DMS79 treated with DMSO at 0.1 percent for 48 hours (cell line): ENCODE measurements at places on chromosomes 3 and 15.
A peak's percentile ranks its signal among the peaks of the same experiment; 100 is the strongest.

GRCh38 chr3:197913641-197914380 is 36.2 kb upstream of the RPL35A start:
- DNase-seq = no peak

DNA sequence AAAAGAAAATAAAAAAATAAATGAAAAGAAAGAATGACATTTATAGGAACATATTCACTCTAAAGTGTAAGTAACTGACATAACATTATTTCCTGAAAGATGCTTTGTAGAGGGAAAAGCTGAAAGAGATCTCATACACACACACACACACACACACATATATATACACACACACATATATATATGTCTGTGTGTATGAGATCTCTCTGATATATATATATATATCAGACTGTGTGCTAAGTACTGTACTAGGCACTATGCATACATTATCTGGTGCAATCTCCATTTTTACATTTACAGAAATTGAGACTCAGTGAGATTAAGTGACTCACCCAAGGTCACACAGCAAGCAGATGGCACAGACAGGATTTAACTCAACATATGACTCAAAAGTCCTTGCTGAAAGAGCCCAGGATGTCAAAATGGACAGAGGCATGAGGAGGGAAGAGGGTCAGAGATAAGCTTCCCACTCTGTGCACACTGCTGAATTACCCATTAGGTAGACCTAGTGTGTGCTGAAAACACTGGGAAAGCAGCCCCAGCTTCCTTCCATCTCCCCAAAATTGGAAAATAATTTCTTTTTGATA is 15.0 kb downstream of the BHLHE40 start:
- DNase-seq = no peak

- DNase-seq = no peak
These were observed 102.9 kb downstream of the SHQ1 start for GRCh38 chr3:72745146-72745999.

GRCh38 chr3:127542441-127542952 is 48.0 kb downstream of the TPRA1 start:
- DNase-seq = peak; percentile 83

DNA sequence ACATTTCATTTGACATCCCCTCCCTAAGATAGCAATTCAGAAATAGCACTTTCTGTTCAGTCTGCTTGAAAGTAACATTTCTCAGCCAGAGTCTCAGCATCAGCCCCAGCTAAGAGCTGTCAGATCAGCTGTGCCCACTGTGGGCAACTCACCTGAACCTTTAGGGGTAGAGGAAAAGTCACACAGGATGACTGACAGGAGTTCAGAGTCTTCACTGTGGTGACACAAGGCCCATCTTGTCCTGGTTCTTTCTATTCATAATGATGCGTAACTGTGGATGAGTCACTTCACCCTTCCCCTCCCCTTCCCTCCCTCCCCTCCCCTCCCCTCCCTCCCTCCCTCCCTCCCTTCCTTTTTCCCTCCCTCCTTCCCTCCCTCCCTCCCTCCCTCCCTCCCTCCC is 96.1 kb upstream of the RASGRP1 start:
- no peak for DNase-seq

DNA sequence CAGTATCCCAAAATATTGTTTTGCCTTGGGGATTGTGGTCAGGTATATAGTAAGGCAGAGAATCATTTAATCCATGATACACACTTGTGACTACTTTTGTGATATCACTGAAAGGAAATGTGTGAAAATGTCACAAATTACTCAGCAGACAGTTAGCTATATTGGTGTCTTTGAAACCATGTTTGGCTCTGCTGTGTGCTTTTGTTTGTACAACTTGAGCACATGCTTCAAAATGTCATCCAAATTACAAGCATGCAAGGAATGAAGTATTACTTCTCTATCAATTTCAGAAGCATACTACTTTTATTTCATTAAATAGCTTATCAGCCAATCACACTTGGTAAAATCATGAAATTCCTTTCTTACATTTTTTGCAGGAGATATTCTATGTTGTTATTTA is 619.0 kb upstream of the AGTR1 start:
- DNase-seq = no peak

GRCh38 chr3:13037458-13038117 is 35.6 kb downstream of the IQSEC1 start:
- no peak for DNase-seq

- DNase-seq = no peak
These were observed 263.9 kb upstream of the TGFBR2 start for GRCh38 chr3:30342318-30343060.

DNA sequence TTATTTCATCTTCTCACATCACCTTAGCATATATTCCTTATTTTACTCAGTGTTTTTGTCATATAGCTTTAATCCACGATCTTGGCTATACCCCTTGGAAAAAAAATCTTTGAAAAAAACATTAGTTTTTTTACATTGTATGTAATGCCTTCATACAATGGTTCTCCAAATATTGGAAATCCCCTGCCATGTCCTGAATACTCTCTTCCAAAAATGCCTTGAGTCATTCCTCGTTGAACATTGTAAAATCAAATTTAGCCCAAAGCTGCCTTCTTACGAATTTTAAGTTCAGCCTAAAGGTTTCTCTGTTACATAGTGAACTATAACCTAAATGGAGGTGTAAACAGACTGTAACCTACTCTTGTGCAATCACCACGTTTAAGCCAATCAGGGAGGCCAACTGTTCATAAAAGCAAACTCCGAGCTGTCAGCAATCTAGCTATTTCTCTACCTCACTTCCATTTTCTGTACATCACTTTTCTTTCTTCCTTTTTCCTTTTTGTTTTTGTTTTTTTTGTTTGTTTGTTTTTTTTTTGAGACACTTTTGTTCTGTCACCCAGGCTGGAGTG is 140.1 kb downstream of the ANXA2 start:
- DNase-seq = no peak

- DNase-seq = no peak
These were observed 306.5 kb downstream of the ROBO1 start for GRCh38 chr3:79461129-79461792.

- DNase-seq = no peak
These were observed 773 bp upstream of the DISP2 start for GRCh38 chr15:40357246-40357645.

- DNase-seq = no peak
These were observed 79.8 kb upstream of the GRM7 start for GRCh38 chr3:6781092-6781491.

GRCh38 chr3:187358068-187358467 is 10.1 kb upstream of the RTP4 start:
- DNase-seq = no peak

GRCh38 chr3:124483915-124484470 is 246.3 kb upstream of the UMPS start:
- no peak for DNase-seq

- DNase-seq = no peak
These were observed 248.1 kb downstream of the CNTN3 start for GRCh38 chr3:74366331-74366730.

- DNase-seq = no peak
These were observed 24.6 kb downstream of the COMMD2 start for GRCh38 chr3:149727656-149728055.

DNA sequence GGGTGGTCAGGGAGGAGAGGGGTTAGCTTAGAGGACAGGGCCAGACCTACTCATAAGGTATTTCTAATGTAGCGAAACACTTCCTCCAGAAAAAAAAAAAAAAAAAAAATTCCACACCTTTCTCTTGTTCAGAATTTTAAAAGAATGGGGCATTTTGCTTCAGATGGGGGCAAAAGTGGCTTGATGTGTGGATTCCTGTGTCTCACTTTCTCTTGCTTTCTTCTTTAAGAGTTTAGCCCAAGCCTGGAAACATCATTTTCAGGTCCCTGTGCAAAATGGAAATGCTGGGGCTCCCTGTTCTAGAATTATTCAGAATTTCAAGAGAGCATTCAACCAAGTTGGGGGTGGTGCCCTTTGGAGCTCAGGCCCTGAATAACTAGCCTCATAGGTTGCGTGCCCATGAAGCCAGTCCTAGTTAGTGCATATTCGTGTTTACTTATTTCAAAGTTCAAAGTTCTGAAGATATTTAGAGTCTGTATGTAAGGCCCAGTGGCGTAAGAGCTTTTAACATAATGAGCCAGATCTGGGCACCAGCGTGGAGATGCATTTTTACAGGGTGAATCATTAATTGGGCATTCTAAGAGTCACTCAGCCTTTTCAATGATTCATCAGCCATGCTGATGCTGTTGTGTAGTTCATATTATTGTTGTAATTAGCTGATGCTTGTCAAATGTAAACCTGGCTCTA is 104.5 kb downstream of the RPLP1 start:
- peak; percentile 77 for DNase-seq

- no peak for DNase-seq
These were observed 19.9 kb downstream of the NDUFB4 start for GRCh38 chr3:120615847-120616609.

GRCh38 chr15:83364501-83364900 is 80.0 kb upstream of the BNC1 start:
- no peak for DNase-seq

GRCh38 chr3:30668051-30668609 is 61.7 kb downstream of the TGFBR2 start:
- no peak for DNase-seq

DNA sequence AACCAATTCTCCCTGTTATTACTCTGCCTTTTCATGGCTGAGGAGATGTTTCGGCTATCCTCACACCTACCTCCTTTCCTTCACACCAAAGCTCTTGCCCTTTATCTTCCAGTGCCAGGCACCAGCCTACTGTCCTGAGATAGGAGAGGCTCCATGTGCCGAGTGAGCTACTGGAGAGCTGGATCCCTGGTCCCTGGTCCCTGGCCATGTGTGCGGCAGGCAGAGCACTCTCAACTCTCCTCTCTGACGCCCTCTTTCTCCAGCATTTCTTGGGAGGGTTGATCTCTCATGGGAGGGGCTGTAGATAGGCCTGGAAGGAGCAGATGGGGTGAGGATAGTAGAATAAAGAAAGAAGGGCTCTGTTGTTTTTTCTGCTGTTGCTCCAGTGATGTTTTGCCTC is 277.1 kb upstream of the UMPS start:
- no peak for DNase-seq

- DNase-seq = no peak
These were observed 50.9 kb upstream of the TMEM115 start for GRCh38 chr3:50410185-50410584.

DNA sequence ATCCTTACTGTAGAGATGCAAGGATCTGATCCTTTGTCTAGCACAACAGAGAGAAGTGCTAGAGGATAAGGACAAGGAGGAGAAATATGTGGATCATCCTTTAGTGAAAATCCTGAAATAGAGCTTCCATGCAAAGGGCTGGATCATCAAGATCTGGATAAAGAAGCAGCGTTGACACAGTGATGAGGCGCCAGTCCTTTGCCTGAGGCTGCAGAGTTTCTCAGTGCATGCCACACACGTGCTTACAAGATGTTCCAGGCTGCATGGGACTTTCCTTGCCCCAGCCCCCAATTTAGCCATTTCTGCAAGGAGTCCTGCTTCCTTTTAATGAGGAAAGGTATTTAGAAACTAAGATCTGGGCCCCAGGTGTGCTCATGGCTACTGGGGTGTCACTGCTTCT is 7.2 kb upstream of the ABTB1 start:
- DNase-seq = no peak
